D721Med (cell line): ENCODE measurements at places on chromosomes 5 and 9.

DNA sequence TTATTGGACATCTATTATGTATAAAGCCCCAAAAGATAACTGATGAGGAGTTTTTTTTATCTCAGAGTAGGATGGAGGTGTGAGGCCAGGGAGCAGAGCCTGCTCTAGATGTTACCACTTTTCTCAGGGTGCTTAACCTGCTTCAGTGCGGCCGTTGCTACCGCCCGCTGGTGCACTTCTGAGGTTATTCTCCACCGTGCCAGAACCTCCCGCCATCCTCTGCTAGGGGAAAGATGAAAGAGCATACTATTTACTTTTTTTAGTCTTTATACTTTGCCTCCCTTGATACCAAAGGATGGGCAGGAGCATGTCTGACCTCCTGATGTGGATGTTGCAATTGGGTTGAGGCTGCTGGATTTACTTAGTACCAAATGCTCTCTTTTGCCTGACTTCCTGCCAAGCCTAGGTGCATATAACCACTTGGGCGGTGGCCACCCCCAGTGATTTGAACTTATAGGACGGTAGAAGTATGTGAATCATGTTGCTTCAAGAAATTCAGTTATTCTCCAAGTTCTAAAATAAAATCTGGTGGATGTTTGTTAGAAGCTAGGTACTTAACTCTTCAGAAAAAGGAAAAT, 71.1 kb upstream of the HSPB3 start:
- no peak for DNase-seq

- DNase-seq = no peak
Measured at GRCh38 chr5:80207832-80208231, 48.0 kb downstream of the SERINC5 start.

- DNase-seq = no peak
Measured at GRCh38 chr5:92992073-92992472, 588.9 kb downstream of the NR2F1-AS1 start.

- no peak for DNase-seq
Measured at GRCh38 chr5:87385802-87386201, 26.9 kb downstream of the CCNH start.

DNA sequence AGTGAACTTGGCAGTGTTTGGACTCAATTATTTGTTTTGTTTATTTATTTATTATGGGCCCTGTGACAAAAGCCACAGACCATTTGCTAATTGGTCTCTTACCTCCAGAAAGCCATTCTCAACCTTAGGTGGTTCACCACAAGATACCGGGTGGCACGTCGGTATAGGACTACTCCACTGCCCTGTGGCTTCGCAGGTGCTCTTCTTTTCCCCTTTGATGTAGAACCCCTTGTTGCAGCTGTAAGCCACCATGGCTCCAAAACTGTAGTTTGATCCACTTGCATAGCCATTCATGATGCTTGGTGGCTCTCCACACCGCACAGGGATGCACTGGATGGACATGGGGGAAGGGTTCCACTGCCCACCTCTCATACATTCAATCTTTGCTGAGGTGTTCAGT, 73.3 kb upstream of the TXNDC8 start:
- no peak for DNase-seq

DNA sequence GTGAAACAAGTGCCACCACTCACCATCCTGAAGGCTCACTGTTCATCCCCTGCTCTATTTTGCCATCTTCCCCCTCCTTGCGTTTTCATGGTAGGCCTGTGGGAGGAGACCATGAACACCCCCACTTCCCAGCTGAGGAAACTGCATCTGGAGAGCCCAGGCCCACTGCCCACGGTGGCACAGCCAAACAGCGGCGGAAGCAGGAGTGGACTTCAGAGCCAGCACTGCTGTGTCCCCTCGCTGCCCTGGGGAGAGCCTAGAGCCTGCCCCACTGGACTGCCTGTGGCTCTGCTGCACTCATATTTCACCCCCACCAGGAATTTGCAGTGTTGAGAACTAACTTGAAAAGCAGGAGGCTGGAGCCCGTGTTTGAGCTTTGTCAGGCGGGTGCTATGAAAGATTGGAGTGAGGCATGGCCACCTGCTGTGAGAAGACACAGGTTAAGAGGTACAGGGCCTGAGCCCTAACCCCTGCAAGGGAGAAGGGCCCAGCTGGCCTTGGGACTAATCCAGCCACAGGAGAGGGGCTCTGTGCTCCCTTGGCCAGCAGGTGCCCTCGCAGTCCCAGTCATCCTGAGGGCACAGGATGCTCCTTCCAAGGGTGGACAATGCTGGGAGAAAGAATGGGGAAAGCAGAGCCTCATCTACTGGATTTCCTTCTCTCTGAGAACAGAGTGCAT, 79.0 kb downstream of the MACROH2A1 start:
- no peak for DNase-seq

GRCh38 chr9:138049085-138049778, 171.7 kb downstream of the CACNA1B start:
- no peak for DNase-seq

DNA sequence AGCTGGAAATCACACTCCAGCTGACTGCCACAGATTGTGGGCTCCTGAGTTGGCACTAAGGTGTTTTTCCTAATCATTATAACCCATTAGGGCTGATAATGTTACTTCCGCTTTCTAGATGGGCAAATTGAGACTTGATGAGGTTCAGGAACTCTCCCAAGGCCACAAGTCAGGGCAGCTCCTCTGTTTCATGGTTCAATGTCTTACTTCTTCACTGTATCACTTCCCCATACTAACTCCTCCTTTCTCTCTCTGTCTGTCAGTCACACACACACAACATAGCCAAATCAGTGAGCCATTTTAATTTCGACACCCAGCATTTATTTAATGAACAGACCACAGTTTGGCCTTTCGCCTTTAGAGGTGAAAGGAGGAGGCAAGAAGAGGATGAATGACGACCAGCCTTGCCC, 17.8 kb upstream of the TRAF1 start:
- no peak for DNase-seq

- DNase-seq = no peak
Measured at GRCh38 chr5:59151162-59151889, 568.5 kb downstream of the RAB3C start.

GRCh38 chr5:146185161-146185560, 2.7 kb upstream of the LARS1 start:
- no peak for DNase-seq

GRCh38 chr5:167308466-167308865, 983.0 kb upstream of the WWC1 start:
- DNase-seq = no peak

- no peak for DNase-seq
Measured at GRCh38 chr5:132100672-132101261, 27.2 kb downstream of the CSF2 start.

DNA sequence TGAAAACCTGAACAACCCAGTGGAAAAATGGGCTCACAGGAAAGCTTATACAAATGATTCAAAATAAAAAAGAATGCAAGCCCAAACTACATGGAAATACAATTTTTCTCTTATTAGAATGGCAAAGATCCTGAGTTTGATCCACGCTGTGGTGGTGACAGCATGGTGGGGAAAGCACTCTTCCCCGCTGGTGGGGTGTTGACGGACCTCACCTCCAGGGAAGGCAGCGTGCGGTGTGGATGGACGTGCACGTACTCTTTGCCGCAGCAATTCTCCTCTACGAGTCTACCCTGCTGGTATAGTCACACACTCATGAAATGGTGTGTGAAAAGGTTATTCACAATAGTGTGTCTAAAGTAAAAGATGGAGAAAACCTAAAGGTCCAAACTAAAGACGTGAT, 5.9 kb upstream of the ZFP62 start:
- no peak for DNase-seq
